Activated CD8-positive, alpha-beta T cell treated with anti-CD3 and anti-CD28 coated beads for 36 hours (primary cell): ENCODE measurements at places on chromosomes 13 and 19. TPM values are rescaled to one million over a fixed set of nuclear protein-coding genes. Genes with fewer than 3 reads are reported as not detected.

GRCh38 chr19:31803835-31804446, 454.7 kb upstream of the TSHZ3 start:
- H3K27ac ChIP-seq, result no peak overlapping the region
- H3K36me3 ChIP-seq, result no peaks in the 10 kb centered on the region
- H3K27me3 ChIP-seq, result no peaks in the 10 kb centered on the region
- no peak for DNase-seq
- no peaks in the 10 kb centered on the region for H3K4me1 ChIP-seq

DNA sequence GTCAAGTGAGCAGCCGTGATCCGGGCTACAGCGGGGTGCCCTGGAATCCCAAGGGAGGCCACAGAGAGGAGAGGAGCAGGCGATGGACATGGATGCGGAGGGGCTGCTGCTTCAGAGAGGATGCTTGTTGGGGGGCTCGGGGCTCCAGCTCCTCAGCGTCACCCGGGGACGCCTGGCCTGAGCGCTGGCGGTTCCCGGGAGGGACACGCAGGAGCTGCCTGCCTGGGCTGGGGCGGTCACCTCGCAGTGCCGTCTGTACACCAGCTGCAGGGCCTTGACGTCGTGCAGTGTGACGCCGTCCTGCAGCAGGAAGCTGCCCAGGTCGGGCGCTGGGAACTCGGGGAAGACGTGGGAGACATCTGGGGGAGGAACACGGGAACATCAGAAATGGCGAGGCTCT, 29.9 kb upstream of the RANBP3 start:
- no peaks in the 10 kb centered on the region for H3K4me1 ChIP-seq
- DNase-seq, result no peak
- H3K4me3 ChIP-seq, result no peak overlapping the region
- H3K27ac ChIP-seq, result no peak overlapping the region
- no peaks in the 10 kb centered on the region for H3K36me3 ChIP-seq
- no peaks in the 10 kb centered on the region for H3K27me3 ChIP-seq

DNA sequence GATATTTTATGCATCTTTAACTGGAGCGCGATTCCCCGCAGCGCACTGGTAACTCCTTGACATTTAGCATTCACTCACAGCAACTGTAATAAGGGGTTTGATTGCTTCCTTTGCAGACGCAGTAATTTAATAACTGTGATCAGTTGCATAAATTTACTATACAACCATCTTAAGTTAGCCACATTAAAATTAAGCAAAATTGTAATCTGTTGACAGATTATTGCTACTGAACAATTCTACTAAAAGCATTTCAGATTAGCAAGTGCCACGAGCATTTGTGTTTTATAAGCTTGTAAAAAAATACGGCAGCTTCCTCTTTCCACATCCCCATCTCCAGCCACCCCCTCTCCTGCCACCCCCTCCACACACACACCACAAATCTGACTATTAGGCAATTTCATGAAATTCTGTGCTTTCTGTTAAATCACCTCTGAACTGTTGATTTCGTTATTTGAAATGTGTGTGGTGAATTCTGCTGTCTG, 44.4 kb downstream of the TSHZ3 start:
- no peaks in the 10 kb centered on the region for H3K36me3 ChIP-seq
- H3K4me3 ChIP-seq, result no peak overlapping the region
- no peak for DNase-seq
- no peak overlapping the region for H3K27ac ChIP-seq
- H3K27me3 ChIP-seq, result peaks cover 4% of the 10 kb centered on the region

- no peaks in the 10 kb centered on the region for H3K36me3 ChIP-seq
- peaks cover 70% of the 10 kb centered on the region for H3K4me1 ChIP-seq
- no peak overlapping the region for H3K27ac ChIP-seq
- no peak overlapping the region for H3K4me3 ChIP-seq
These were observed 1.9 kb downstream of the LTBP4 start for GRCh38 chr19:40603071-40603388.

DNA sequence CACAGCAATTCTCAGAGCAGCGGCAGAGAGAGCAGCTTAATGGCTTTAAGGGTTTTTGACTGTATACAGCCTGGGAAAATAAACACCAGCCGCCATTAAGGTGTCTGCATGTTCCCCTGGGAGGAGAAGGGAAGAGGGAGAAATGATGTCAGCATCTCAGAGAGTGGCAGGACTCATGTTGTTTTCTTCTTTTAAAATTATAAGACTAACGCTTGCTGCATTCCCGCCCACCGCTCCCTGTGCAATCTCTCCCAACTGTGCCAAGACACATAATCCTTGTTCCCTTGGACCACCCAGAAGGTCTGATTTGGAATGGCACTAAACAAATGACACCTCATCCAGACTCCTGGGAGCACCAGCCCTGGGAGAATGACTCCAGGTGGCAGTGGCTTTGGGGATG, 27.7 kb upstream of the FAM216B start:
- no peak overlapping the region for H3K27ac ChIP-seq
- H3K4me1 ChIP-seq, result peaks cover 4% of the 10 kb centered on the region
- no peak for DNase-seq
- H3K4me3 ChIP-seq, result no peak overlapping the region
- H3K36me3 ChIP-seq, result no peaks in the 10 kb centered on the region

DNA sequence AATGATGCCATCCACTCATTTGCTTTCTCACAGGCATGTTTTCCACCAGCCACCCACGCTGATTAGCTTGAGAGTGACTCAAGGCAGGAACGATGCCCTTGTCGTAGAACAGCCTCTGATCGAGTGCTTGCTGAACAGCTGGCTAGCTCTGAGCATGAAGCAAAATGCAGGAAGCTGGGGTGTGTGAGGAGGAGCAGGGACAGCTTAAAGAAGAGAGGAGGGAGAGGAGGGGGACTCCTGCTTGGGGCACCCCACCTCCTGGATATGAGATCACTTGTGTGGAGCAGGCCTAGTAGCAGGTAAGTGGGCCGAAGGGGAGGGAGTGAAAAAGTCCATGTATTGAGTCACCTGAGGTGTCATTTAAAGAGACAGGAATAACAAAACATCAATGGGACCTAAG, 48.8 kb downstream of the IRS2 start:
- DNase-seq, result peak; percentile 25
- no peak overlapping the region for H3K27ac ChIP-seq
- no peaks in the 10 kb centered on the region for H3K36me3 ChIP-seq
- H3K4me3 ChIP-seq, result no peak overlapping the region

DNA sequence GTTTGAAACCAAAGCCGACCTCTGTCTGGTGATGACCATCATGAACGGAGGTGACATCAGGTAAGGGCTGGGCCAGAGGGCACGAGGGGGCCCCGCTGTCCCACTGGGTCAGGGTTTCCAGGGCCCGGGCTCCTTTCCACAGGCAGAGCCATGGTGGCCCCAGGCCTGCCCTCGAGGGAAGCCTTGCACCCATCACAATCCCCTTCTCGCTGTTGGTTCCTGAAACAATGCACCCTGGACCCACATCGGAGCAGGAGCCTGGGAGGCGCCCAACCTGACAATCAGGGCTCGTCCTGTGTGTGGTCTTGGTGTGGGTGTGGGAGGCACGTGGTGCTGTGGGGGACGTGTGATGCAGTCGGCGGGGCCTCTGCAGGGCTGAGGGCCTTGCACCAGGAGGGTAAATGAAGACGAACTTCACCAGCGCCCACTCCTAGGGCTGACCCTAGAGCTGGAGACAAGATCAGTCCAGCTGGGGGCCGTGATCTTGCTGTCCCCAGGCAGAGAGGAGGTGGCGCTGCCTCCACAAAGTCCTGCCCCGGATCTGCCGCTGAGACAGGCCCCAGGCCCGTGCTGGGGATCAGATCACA, 2.8 kb downstream of the GRK1 start:
- no peak for DNase-seq
- H3K27ac ChIP-seq, result no peak overlapping the region
- no peaks in the 10 kb centered on the region for H3K36me3 ChIP-seq
- H3K27me3 ChIP-seq, result no peaks in the 10 kb centered on the region

DNA sequence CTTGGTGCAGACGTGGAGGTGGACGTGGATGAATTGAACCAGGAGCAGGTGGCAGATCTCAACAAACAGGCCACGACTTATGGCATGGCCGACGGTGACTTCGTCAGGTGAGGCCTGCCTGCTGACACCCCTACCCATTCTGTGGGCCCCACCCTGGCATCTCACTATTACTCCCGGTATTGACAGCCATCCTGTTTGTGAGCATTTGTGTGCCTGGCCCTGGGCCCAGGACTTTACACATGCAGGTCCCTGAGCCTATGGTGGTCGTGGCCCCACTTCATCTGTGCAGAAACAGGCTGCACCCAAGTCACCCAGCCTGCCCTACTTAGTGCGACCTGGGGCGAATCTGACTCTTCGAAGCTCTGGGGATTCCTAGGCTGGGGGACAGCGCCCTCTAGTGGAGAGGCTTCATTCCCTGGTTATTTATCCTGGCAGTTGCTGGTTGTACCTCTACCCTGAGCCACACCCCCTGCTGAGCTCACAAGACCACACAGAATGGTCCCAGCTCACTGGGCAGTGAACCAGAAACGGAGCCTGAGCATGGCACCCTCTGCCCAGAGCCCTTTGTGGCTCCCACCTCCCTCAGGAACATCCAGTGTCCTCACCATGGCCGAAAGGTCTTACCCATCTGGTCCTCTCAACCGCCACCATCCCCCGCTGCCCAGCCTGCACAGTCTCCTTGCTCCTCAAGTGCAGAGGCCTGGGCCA, 16.9 kb downstream of the ZNF296 start:
- DNase-seq, result peak; percentile 92
- no peaks in the 10 kb centered on the region for H3K27me3 ChIP-seq
- H3K27ac ChIP-seq, result no peak overlapping the region
- peaks cover 49% of the 10 kb centered on the region for H3K36me3 ChIP-seq
- no peak overlapping the region for H3K4me3 ChIP-seq

- H3K27me3 ChIP-seq, result no peaks in the 10 kb centered on the region
- H3K36me3 ChIP-seq, result peaks cover 31% of the 10 kb centered on the region
- peak within 1 kb of the TSS; percentile 97 for H3K27ac ChIP-seq
- DNase-seq, result peak; percentile 97
- H3K4me3 ChIP-seq, result peak within 1 kb of the TSS; percentile 90
- peaks cover 40% of the 10 kb centered on the region for H3K4me1 ChIP-seq
These were observed at the start of gene NUDT15 for GRCh38 chr13:48037346-48038173. NUDT15 (plus strand) TSS chr13:48037726; CDS start chr13:48037747, 21 bp downstream.

DNA sequence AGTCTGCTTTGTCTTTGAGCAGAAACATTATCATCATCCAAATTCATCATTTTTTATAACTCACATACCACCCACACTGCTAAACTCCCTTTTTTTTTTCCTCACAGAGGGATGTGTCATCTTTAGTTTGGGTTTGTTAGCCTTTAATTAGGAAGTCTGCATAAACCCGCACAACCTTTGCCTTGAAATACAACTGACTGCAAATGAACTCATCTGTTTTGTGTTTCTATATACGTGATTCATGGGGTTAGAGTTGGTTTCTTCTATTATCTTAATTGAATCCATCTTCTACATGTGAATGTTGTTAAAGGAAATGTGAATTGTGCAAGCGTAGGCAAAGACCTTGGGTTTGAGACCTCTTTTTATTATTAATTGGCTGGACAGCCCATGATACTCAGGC, 102.7 kb downstream of the SLAIN1 start:
- no peaks in the 10 kb centered on the region for H3K4me1 ChIP-seq
- no peak overlapping the region for H3K27ac ChIP-seq
- no peak for DNase-seq
- no peaks in the 10 kb centered on the region for H3K36me3 ChIP-seq
- H3K4me3 ChIP-seq, result no peak overlapping the region

GRCh38 chr13:97337985-97338499, 95.9 kb upstream of the RAP2A start:
- H3K27me3 ChIP-seq, result no peaks in the 10 kb centered on the region
- peaks cover 1% of the 10 kb centered on the region for H3K36me3 ChIP-seq
- H3K27ac ChIP-seq, result no peak overlapping the region
- H3K4me1 ChIP-seq, result peaks cover 8% of the 10 kb centered on the region

DNA sequence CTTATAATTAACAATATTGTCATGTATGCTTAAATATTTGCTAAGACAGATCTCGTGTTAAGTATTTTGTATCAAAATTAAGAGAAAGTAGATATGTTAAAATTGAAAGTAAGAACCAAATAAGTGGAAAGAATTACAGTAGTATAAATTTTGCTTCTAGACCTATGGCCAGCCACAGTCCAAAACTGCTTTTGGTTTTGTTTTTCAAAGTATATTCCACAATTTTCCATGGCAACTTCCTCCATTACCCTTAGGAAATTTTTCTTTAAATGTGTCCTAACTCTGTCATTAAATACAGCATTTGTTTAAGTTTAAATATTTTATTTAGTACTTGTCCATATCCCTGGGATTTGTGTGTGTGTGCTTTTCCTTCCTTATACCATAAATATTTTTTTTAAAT, 689.0 kb downstream of the DIAPH3 start:
- H3K4me1 ChIP-seq, result no peaks in the 10 kb centered on the region
- H3K27me3 ChIP-seq, result no peaks in the 10 kb centered on the region
- no peak overlapping the region for H3K27ac ChIP-seq
- no peak for DNase-seq
- H3K36me3 ChIP-seq, result no peaks in the 10 kb centered on the region
- H3K4me3 ChIP-seq, result no peak overlapping the region

DNA sequence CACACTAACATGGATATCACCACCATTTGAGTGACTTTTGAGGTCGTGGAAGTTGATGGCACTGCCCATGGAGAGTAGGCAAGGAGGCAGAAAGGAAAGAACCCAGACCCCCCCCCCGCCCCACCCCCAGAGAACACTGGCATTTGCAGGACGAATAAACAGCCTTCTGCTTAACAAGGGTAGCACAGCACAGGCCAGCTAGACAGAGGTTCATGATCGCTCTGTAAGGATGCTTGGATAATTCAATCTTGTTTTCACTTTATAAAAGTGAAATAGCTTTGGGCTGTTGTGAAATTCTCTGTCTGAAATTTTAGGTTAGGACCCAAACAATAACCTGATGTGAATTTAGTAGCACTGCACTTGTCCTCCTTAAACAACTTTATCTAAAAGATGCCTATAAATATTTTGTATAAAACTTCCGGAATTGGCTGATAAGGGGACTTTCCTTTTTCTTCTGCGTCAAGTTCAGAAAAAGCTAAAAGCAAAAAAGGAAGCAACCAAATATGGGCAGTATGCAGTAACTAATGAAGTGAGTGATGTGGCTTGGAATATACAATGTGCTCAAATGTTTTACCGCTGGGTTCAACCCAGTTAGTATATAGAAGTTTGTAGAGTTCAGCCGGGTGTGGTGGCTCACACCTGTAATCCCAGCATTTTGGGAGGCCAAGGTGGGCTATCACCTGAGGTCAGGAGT, 163.7 kb downstream of the SHISA2 start:
- no peaks in the 10 kb centered on the region for H3K27me3 ChIP-seq
- no peak for DNase-seq
- peak overlapping the region; percentile 42 for H3K27ac ChIP-seq
- H3K4me3 ChIP-seq, result no peak overlapping the region

GRCh38 chr13:26015271-26016125, 36.3 kb downstream of the SHISA2 start:
- H3K4me1 ChIP-seq, result peaks cover 25% of the 10 kb centered on the region
- H3K27ac ChIP-seq, result no peak overlapping the region
- H3K4me3 ChIP-seq, result no peak overlapping the region
- DNase-seq, result no peak
- H3K27me3 ChIP-seq, result no peaks in the 10 kb centered on the region
- peaks cover 22% of the 10 kb centered on the region for H3K36me3 ChIP-seq

SLC25A41 gene
- total RNA-seq, result not detected

LILRB1 gene
- total RNA-seq, result 1.6 TPM

PTPRS gene
- 2.6 TPM for total RNA-seq

CALR gene
- 535 TPM for total RNA-seq

SLITRK1 gene
- total RNA-seq, result not detected

CEACAM4 gene
- total RNA-seq, result not detected

PIH1D1 gene
- total RNA-seq, result 124 TPM

LMO7 gene
- 15.3 TPM for total RNA-seq
